Jurkat, Clone E6-1 (cell line): ENCODE measurements at places on chromosomes 2 and 18.
A peak's percentile ranks its signal among the peaks of the same experiment; 100 is the strongest.

- DNase-seq, result no peak
Measured at GRCh38 chr2:109454765-109455394, 158.9 kb downstream of the SEPTIN10 start.

DNA sequence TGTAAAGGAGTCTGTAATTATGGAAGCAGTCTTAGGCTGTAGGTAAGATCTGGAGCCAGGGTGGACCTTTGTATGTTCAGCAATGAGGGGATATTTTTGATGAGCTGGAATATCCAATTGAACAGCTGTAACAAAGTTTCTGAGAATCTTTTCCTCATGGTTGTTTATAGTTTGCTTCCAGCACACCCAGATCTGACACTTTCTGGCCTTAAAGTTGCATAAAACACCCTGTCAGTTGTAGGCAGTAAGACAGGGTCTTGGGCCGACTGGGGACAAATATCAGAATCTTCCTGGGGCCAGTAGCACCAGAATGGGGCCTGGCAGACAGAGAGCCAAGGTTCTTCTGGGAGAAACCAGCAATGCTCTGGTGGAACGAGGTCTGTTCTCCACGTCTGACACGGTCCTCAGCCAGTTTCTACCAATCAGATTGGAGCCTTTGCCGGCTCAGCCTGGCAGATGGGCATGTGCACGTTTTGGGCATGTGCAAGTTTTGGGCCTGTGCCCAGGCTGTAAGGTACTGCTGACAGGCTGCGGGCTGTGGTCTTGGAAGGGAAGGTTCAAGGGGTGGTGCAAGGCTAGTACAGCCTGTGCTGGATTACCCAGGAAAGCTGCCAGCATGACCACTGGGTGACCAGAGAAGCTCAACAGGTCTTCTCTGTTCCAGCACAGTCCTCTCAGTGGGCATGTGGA lies 89.8 kb downstream of the PRKCE start:
- no peak for DNase-seq

- DNase-seq, result no peak
Measured at GRCh38 chr2:227163998-227164762, at the start of the genes COL4A3 and COL4A4. COL4A3 (plus strand) TSS chr2:227164624; CDS start chr2:227164727, 103 bp downstream. COL4A4 (minus strand) TSS chr2:227164205; CDS start chr2:227147483, 16,722 bp downstream.

DNA sequence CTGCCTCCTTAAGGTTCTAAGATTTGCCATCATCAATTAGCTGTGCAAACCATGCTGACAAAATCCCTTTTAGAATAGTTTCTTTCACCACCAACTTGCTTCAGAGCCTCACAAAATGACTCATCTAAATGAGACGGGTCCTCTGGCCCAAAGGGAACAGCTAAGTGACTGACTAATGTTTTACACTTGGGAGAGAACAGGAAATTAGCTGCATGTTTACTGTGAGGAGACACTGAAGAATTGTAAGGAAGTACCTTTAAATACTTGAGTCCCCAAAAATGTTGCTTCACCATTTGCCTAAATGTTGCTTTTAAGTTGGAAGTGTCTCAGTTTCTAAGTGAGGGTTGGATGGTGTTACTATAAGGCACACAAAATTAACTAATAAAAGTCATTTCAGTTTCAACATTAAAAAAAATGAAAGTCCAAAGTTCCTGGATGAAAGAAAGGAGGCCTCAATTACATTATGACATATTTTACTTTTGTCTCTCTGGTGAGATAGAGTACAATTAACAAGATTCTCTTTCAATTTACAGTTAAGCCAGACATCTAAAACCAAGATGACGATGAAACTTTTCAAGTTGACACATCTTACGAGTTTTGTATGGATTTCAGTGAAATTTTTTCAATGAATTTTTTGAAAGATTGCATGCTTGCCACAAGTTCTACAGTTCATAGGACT lies 229.1 kb upstream of the FN1 start:
- DNase-seq, result no peak

DNA sequence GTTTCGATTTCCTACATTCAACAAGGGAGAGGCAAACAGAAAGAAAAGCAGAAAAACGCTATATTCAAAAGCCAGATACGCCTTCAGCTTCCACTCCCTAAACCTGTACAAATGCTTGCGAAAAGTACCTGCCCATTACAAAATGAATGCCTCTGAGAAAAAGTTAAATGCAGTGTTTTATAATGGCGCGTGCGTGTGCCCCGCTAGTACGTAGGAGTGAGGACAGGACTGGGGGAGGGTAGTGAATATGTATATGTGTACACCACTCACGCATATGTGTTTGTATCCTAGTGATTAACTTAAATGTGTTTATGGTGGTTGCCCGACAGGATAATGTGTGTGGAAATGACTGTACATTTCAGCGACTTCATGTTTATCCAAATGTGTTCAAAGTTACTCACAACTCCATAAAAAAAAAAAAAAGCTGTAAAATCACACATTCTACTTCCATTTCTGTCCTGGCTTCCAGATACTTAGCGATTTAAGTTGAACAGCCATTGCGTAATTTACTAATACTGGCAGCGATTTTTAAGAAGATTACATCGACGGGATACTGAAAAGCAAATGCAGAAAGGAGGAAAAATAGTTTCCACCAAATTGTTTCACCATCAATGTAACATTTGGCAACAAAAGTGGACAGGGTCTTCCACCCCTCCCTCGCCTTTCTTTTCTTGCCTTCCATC lies 1.3 kb downstream of the NEUROD1 start:
- no peak for DNase-seq

- no peak for DNase-seq
Measured at GRCh38 chr2:239012936-239013677, 165.2 kb downstream of the TWIST2 start.

GRCh38 chr2:44342854-44343253 lies 18.4 kb downstream of the PREPL start:
- DNase-seq, result peak; percentile 8

GRCh38 chr2:74985978-74986609 lies 27.7 kb downstream of the POLE4 start:
- no peak for DNase-seq

GRCh38 chr2:115649731-115650130 lies 1207.3 kb downstream of the DPP10 start:
- DNase-seq, result no peak

DNA sequence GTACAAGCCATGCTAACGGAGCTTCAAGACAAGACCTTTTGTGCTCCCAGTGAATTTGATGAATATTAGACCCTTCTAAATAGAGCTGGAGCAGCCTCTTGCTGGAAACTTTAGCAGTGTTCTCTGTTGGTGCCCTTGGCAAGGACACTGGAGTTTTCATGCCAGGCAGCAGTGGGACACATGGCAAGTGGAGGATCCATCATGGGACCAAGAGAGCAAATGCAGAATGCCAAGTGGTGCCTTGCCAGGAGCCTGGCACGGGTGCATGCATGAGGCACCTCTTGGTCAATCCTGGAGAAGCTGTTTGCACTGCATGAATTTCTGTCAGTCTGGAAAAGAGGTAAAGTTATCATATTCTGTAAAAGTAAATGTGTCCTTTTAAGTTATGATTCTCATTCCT lies 59.1 kb downstream of the NETO1 start:
- DNase-seq, result no peak

DNA sequence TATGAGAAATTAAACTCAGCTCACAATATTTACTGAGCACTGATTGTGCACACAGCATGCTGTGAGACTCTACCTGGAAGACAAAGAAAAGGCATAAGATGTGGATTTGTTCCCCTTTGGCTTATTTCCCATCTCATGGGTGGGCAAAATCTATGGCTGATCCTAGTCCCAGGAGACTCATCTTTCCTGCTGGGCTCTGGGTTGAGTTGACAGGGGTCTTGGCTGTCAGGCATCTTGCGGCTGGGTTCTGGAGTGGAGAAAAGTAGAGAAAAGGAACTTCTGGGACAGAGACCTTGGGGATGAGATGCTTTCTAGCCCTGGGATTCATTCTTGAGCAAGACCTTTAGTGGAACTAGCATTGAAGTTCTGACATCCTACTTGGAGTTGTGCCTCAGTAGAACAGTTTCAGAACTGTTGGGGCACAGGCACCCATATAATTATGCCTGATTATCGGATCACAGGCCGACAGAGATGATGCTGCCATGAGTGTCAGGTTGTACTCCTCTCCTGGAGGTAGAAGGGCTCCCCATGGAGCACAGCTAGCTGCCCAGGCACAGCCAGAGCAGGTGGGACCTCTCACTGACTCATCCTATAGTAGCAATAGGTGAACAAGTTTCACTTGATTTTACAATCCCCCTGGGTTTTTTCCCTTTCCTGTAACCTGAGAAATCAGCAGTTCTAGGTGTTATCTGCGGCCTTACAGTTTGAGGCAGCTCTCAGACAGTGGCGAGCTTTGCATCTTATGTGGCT lies 260.9 kb downstream of the CYRIA start:
- DNase-seq, result no peak

DNA sequence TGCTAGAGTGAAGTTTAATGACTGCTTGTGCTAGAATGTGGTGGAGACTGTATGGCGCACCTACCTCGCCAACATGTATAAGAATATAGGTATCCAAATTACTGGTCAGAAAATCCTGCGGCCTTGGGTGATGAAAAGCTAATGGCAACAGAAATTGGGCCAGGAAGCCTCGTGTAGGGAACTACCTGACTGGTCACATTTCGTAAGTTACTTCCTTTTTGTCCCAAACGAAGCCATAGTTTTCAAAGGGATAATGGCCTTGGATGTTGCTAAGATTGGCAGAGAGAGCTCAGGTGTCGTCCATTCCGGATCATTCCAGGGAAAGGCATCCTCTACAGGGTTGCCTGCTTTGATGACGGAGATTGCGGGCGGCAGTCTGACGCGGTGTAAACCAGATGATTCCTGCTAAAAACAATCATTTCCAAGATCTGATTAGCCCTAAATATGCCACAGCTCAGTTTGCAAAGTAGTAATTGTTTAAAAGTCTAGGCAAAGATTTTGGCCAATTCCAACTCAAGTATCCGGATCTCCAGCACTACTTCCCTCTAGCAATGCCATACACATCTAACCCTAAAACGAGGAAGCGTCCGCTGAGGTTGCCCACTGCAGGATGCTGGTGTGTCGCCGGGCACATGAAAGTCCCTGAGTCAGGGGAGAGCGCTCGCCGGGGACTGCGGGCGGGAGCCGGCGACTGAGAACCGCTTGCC lies 708 bp upstream of the MALT1 start:
- no peak for DNase-seq

GRCh38 chr18:172361-172760 lies 14.0 kb downstream of the USP14 start:
- no peak for DNase-seq
